Caco-2 (cell line): ENCODE measurements at places on chromosomes 4 and X.

- DNase-seq, result no peak
Observed at GRCh38 chr4:3868211-3869173, 102.3 kb downstream of the ADRA2C start.

DNA sequence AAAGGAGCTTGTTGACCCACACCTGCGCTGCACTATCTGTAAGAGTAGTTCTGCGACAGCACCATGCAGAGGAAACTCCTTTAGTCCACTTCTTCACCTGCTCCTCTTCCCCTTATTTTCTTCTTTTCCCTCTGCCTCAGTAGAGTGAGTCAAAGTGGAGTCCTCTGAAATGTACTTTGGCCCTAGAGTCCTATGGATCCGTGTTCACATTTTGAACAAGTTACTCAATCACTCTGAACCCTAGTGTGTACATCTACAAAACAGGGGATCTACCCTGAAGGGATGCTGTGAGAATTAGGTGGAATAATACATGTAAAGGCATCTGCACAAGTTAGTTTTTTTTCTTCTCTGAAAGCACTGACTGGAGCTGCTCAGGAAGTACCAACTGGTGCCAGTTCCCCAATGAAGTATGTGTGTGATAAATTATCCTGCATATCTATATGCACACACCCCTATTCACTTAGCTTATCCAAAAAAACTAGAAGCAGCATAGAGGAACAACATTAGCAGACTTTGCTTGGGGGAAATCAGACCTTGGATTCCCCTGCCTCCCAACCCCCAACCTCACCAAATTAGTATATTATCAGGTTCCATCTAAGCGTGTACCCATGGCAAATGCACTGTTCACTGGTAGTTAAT lies 118.5 kb upstream of the FAM9C start:
- DNase-seq, result no peak

- no peak for DNase-seq
Observed at GRCh38 chr4:107255596-107255995, 219.5 kb upstream of the DKK2 start.

GRCh38 chr4:99885063-99885664 lies 9.1 kb downstream of the LAMTOR3 start:
- DNase-seq, result peak; percentile 29

DNA sequence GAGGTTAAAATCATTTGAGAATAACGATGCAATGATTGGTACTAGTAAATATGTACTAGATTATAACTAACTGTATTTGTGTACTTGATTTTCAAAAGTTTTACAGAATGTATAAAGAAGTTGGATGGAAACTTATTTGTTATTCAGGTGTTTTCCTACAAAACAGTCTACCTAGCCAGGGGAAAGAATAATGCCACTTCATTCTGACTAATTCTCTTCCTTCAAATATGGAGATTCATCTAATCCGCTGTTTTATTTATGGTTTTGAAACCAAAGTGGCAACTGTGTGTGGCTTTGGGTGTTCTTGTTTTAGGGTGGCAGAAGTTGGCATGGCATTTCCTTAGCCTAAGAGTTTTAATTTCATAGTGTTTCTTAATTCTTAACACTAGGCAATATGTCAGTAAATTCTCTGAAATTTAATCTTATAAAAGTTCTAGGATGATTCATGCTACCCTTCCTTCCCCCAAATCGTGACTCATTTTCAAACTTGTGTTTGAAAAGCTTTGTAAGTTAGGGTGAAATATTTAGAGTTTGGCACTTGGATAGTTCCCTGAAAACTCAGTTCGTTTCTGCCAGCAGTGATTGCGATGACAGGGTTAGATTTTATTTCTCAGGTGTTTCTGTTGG lies 62.6 kb downstream of the DCLK2 start:
- DNase-seq, result no peak

DNA sequence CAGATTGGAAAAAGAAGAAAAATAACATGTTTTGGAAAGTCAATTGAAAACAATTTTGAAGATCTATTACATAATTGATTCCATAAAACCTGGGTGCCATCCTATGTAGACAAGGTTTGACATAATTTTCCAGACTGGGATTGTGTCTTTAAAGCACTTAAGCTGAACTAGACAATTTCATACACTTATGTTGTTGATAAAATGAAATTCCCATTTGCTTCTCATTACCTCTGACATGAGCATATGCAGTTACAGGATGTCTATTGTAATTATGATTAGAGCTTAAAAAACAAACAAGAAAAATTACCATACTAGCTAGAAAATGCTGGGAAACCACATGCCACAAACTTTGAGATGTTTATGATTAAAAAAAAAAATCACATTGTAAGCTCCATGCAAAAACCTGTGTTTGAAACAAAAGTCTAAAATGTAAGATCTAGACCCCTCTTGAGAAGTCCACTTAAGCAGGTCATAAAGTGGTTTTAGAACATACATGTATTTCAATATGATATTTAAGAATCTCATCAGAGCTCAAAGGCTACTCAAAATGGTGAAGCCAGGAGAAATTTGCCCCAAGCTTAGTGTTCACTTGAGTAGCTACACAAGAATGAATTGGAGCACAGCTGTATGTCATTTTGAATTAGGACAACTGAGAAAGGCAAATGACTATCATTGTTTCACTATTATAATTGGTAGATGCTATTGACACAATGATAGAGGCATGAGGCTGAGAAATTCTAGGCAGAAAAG lies 181.1 kb upstream of the PABPC4L start:
- DNase-seq, result no peak

DNA sequence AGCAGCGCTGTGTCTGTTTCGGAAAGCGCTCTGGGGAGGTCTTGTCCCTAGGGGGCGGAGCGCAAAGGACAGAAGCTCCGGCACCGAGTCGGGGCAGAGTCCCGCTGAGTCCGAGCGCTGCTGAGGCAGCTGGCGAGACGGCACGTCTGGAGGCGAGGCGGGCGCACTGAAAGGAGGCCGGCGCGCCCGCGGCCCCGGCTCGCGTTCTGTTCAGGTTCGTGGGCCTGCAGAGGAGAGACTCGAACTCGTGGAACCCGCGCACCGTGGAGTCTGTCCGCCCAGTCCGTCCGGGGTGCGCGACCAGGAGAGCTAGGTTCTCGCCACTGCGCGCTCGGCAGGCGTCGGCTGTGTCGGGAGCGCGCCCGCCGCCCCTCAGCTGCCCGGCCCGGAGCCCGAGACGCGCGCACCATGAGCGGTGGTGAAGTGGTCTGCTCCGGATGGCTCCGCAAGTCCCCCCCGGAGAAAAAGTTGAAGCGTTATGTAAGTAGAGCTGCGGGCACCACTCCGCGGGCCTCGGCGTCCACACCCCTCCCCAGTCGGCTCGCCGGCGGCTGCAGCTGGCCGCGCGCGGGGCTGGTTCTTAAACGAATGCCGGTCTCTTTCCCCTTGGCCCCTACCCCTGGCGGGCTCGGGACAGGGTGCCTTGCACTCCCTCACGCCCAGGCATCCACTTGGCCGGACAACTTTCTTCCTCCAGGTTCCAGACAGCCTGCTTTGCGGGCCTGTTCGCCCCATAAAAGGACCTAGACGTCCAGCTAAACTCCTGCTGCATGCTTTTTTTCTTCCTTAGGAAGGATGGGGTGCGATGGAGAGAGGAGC lies at the start of gene GAB1:
TSS of gene GAB1 (plus strand) at position 96 of the 819 bp plus-strand sequence. CDS start at position 409, 313 bp downstream.
- DNase-seq, result peak; percentile 85

GRCh38 chr4:124025000-124025399 lies 628.4 kb downstream of the SPRY1 start:
- DNase-seq, result no peak

- DNase-seq, result no peak
Observed at GRCh38 chr4:141599853-141600252, 36.5 kb upstream of the IL15 start.

DNA sequence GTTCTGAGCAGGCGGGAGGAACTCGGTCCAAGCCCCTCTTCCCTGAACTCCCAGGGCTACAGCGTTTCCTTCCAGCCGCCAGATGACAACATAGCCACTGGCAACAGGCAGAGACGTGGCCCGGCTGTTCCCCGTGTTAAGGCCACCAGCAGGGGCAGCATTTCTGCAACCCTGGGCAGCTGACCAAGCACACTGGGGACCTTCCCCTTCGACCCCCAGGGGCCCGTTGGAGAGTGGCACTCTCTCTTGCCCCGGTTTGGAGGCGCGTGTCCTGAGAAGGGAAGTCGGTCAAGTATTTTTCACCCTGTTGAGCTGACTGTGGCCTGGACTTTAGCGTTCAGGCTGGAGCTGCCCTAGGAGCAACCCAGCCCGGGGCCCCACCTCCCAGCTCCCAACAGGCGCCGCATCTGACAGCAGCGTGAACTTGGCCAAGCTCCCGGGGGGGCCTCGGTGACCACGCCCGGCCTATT lies 37.6 kb downstream of the ZBTB49 start:
- peak; percentile 10 for DNase-seq

DNA sequence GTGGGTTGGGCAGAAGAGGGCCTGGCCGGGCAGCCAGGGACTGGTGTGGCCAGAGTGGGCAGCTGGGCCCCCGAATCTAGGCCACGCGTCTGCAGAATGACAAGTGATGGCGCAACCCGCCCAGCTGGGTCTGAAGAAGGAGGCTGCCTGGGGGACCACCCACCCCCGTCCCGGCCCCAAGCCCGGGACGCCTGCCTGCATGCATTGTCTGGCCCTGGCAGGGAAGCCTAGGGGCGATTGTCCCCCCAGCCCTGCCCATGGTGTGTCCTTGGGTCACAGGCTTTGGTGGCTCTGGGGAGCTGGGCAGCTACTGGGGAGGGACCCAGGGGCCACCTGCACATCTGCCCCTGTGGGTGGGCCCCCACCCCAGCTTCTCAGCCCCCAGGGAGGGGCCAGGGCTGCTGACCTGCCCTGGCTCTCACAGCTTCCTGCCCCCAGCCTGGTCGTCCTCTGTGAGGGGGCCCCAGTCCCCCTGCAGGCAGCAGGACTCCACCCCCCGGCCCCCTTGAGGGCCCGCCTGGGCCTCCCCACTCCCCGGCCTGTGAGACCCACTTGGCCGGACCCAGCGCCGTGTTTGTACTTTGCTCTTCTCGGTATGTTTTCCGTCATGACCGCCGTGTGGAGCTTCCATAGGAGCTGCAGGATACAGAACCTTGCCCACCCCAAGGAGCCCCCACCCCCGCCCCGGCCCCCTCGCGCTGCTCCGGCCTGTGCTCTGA lies 4.9 kb downstream of the FGFR3 start:
- DNase-seq, result no peak

- DNase-seq, result no peak
Observed at GRCh38 chr4:157521906-157522305, 301.4 kb downstream of the GRIA2 start.

- DNase-seq, result no peak
Observed at GRCh38 chrX:109654516-109655109, 29.6 kb upstream of the KCNE5 start.

- DNase-seq, result peak; percentile 75
Observed at GRCh38 chr4:54658252-54659093, 716 bp downstream of the KIT start.

DNA sequence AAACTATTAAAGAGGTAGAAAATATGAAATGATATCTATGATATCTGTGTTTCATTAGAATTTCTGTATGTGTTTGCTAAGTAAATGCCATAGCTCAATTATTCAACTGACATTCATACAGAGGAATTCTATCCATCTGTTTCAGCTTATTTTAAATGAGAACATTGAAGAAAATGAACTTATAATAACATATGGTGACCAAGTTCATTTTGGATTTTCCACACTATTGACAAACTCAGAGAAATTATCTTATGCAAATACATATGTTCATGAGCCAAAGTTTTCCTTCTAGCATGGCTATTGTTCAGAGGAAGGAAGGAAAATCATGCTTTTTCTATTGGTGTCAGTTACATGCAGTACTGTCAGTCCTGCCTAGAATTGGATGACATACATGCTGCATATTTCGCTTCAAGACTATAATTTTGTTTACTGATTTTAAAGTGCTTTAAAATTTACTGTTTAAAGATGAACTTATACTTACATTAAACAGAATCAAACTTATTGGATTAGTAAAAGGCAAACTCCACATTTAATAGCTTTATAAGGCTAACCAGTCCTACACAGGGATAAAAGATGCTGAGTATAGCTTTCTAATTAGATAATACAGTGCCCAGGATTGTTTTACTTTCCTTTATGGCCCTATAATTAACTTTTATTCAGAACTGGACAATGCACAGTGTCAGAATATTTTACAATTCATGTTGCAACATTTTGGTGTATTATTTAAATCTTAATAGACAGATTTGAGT lies 646.2 kb downstream of the TRAM1L1 start:
- DNase-seq, result no peak

DNA sequence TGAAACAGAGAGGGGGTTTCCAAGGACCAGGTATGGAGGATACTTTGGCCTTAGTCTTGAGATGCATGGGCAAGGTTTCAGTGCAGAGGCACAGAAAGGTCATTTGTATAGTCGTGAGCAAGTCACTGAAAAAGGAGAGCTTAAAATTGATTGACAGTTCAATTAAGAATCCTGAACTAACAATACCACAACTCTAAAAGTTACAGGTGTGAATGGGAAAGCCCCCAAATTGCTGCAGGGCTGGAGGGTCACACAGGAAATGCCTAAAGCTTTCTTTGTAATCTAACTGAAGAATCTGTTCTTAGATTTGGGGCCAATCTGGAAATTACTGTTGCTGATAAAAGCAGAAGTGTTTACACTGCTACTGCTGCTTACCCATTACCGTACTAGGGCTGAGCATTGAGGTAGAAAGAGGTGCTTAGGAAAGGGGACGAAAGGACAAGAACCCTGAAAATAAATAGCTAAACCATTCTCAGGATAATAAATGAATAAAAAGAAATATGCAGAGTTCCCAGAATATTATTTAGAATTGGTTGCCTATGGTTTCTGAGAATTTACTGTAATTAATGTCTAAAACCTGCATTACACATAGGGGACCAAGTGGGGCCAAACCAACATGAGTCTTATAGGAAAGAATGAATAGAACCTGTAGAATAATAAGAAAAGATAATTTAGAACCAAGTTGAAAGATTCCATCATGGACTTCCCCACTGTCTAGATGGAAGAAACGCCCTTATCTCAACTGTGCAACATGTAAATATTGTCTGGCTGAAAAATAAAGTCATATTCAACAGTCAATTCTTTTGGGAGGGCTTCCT lies 91.9 kb upstream of the PPP1R2C start:
- DNase-seq, result no peak

- DNase-seq, result no peak
Observed at GRCh38 chr4:139957986-139958738, 195.8 kb downstream of the MAML3 start.

GRCh38 chrX:69387567-69388487 lies 116.3 kb upstream of the NALF2 start:
- peak; percentile 56 for DNase-seq

- DNase-seq, result no peak
Observed at GRCh38 chr4:169765835-169766234, 8.1 kb upstream of the HPF1 start.
